Right lung (tissue), 10 donors: ENCODE measurements at places on chromosomes 12 and 14.

- DNase-seq = no peak
Measured at GRCh38 chr14:44741431-44741830, 220.3 kb downstream of the KLHL28 start.

DNA sequence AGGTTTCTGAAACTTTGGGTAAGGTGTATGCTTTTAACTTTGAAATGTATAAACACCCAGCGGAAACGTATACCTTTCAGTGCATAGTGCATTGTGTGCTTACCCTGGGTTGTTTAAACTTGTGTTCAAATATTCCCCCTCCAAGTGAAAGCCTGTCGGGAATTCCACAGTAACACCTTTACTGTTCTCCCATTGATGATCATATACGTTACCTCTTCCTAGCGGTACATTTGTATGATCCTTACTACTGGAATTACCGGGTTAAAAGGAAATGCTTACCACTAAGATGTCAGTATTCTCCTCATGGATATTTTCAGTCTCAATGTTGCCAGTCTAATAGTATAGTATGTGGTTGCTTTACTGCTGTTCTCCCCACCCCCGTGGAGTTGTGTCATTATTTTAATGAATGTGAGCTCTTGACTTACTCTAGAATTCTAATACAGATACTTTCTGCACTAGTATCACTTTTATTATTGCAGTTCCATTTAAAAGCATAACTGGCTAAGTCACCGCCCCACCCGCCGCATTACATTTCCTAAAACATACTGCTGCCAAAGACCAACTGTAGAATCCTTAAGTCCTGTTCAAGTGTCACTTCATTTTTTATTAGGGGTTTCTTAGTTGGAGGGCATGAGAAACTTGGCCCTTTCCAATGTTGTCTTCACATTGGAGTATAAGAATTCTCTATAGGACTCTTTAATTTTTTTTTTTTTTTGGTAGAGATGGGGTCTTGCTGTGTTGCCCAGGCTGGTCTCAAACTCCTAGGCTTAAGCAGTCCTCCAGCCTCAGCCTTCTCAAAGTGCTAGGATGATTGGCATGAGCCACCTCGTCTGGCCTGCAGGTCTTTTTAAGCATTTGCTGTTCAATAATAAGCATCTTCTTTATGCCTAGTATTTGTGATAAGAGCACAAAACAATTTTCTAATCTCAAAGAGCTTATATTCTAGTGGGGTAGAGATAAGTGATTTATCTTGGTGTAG is 24.9 kb downstream of the NUDT4 start:
- no peak for DNase-seq

DNA sequence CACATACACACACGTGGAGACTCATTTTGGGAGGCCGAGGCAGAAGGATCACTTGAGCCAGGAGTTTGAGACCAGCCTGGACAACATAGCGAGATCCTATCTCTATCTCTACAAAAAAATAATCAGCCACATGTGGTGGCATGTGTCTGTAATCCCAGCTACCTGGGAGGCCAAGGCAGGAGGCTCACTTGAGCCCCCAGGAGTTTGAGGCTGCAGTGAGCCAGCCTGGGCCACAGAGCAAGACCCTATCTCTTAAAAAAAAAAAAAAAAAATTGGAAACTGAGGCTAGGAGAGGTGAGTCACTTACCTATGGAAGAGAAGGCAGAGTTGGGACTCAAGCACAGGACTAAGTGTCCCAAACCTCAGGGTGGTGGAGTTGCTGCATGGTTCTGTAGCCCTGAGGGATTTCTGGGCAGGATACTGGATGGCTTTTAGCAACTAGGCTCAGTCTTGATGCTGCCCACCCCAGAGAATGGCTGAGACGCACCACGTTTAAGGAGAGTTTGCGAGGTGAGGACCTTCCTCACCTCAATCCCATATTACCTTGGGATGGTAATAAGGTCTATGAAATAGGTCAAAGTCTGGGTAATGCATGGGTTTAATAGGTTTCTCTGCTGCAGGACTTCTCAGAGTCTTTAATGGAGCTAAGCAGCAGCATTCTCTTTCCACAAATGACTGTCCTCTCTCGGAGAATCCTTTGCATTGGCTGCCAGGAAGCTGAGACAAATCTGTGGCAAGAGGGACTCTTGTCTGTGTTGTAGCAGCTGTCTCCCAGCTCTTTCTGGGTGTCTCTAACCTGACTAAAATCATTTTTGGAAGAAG is 35.6 kb downstream of the SH2B3 start:
- DNase-seq = no peak

DNA sequence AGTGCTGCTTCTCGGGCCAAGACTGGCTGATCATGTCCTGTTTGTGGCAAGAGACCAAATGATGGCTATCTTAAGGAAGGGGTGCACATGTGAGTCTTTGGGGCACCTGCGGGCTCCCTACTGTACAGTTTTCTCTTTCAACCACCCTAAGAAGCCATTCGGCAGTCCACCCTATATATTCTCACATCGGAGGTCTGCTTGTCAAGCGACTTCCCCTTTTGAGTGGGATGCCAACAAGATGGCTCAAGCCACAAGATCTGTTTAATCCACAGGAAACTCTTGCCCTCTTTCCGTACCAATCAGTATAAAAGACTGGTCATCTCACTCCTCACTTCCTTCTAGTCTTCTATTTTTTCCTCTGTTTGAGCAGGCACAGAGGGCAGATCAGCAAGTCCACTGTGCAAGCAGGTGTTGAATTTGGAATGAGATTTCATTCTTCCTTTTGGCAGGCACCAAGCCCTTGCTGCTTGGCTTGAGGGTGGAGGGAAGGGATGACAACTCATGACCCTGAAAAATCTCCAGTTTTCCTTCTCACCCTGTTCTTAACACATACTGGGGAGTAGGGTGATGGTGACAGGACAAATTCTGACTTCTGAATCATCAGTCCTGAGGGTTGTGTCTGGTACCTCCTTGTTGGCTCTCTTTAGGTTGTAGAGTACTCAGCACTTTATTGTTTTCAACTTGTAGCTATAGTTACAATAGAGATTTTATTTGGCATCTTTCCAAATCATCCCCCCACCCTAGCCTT is 17.6 kb downstream of the LACRT start:
- no peak for DNase-seq

- DNase-seq = no peak
Measured at GRCh38 chr14:72318648-72319047, 386.4 kb downstream of the RGS6 start.

- DNase-seq = peak; percentile 15
Measured at GRCh38 chr12:87383680-87384079, 645.5 kb downstream of the C12orf50 start.

- no peak for DNase-seq
Measured at GRCh38 chr14:104321802-104322130, 183.4 kb downstream of the KIF26A start.

GRCh38 chr12:115323223-115323905 is 639.4 kb upstream of the TBX3 start:
- no peak for DNase-seq

DNA sequence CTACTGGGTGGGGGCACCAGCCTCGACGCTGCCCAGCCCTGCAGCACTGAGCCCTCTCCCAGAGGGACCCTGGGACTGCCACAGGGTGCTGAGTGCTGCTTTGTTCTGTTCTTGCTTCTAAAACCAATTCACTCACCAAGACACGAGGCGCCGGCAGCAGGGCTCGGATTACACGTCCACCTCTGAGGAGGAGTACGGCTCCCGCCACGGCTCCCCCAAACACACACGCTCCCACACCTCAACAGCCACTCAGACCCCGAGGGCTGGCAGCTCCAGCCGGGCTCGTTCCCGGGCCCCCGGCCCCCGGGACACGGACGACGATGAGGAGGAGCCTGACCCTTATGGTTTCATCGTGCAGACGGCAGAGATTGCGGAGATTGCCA is 24.3 kb downstream of the CEP170B start:
- no peak for DNase-seq

- DNase-seq = no peak
Measured at GRCh38 chr14:68964300-68965093, 14.6 kb downstream of the ACTN1 start.

DNA sequence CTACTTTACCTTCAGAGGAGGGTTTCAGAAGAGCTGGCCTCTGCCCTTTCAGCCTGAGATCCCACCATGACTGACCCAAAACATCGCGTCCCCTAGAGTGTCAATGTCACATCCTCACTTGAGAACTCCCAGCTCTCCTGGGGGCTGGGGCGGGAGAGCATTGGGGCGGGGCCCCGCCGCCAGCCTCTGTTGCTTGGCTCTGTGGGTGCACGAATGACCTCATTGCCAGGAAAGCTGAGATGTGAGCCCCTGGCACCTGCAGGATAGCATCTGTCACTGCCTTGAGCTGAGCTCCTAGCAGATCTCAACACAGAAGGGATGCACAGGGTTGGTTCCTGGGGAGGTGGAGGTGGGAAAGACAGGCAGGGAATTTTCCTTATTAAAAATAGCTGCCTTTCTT is 20.6 kb upstream of the MYL2 start:
- DNase-seq = no peak

DNA sequence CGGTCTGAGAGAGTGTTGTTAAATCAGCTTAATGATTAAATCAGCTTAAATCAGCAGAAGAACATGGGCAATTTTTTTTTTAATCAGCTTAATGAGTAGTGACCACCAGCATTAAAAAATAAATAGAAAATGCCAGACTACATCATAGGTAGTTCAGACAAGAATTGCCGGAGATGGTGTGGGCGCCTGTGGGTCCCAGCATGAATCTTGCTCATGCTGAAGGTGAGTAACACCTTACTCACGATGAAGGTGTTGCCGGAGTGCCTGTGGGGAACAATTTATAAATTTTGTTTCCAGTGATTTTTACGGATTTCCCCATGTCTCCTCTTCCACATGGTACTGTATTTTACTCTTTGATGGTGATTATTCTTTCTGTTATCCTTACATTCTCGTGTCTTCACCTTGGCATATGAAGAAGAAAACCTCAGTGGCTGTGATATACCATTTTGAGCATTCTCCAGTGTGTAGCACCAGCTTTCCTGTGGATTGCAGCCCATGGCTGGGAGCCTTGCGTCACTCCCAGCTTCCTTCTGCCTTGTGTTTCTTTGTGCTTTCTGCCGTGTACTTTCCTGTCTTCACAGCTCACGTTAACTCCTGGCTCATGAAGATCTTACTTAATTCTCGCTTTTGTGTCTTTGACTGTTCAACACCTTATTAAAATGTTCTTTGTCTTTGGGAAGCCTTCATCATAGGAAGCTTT is 4.7 kb downstream of the TDRD9 start:
- DNase-seq = no peak

GRCh38 chr14:93114068-93114710 is 1.5 kb downstream of the ITPK1 start:
- DNase-seq = no peak

DNA sequence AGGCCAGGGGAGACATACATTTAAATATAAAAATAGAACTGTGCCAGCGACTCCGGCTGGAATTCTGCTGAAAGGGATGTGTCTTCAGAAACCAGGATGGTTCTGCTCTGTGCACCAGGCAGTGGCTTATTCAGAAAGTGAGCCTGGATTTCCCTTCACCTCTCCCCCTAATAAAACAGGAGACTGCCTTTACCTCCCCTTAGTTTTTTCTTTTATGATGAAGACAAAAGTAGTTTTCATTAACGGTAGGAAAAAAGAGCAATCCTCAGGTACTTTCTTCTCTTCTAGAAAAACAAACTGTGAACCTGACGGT is 346 bp downstream of the SLC7A8 start:
- DNase-seq = no peak

- DNase-seq = no peak
Measured at GRCh38 chr12:52245259-52245961, 12.4 kb downstream of the KRT7 start.

GRCh38 chr14:85764822-85765221 is 234.9 kb downstream of the FLRT2 start:
- DNase-seq = no peak

DNA sequence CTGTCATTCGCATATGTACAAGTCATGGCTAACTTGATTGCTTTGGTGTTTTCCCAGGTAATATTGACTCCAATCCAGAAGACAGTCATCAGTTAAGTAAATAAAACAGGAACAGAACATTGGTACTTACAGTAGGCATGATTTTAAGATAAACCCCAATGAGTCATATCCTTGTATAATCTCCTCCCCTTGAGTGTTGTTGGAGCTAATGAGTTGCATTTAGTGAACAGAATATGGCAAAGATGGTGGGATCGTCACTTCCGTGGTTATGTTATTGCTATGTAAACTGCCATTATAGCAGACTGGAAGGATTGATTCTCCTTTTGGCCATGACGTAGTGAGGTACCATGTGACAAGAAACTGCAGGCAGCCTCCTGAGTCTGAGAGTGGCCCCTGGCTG is 102.2 kb downstream of the TMX1 start:
- DNase-seq = no peak

- DNase-seq = no peak
Measured at GRCh38 chr12:77940011-77940423, 109.3 kb downstream of the NAV3 start.

- DNase-seq = no peak
Measured at GRCh38 chr12:52739963-52740362, 36.6 kb upstream of the KRT77 start.

- DNase-seq = no peak
Measured at GRCh38 chr12:10030446-10030845, at the start of gene CLEC9A. Gene CLEC9A, plus strand, starts transcription at chr12:10030682. Its CDS starts 22,006 bp downstream, at chr12:10052688.

DNA sequence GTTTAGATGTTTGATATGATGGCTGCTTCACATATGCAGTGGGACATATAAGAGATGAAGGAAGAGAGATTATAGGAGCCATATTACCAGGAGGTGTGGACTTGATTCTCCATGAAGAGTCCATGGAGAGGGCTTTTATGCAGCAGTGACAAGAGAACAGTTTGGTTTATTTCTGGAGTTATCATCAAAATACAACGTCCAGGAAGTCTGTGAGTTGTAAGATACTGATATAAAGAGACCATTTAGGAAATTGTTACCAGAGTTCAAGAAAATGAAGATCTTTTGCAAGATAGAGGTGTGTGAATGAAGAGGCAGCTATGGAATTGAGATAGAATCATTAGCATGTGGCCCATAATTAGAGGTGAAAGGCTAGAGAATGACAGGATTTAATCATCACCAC is 431.7 kb downstream of the NPAS3 start:
- DNase-seq = no peak

- no peak for DNase-seq
Measured at GRCh38 chr12:119694111-119694510, 26.2 kb downstream of the PRKAB1 start.

- DNase-seq = no peak
Measured at GRCh38 chr14:96631621-96632362, 129.6 kb downstream of the PAPOLA start.
